ENCODE measurements at places on chromosomes 2 and 18. TPM values are rescaled to one million over a fixed set of nuclear protein-coding genes. Genes with fewer than 3 reads are reported as not detected.

LTBP1 gene
- total RNA-seq = 33.8 TPM

SULT1C2 gene
- not detected for total RNA-seq

ASB18 gene
- not detected for total RNA-seq

ESCO1 gene
- 37.7 TPM for total RNA-seq

B3GNT7 gene
- 0.22 TPM for total RNA-seq

CDKL4 gene
- not detected for total RNA-seq

PDCD1 gene
- 8.1 TPM for total RNA-seq

C2orf81 gene
- 2.9 TPM for total RNA-seq

SATB2 gene
- total RNA-seq = 0.29 TPM
